Caudate nucleus (tissue), 63 donors: ENCODE measurements at places on chromosomes 2 and 18.

- no peak for DNase-seq
These were observed 169.7 kb downstream of the CDCA7 start for GRCh38 chr2:173524256-173524955.

DNA sequence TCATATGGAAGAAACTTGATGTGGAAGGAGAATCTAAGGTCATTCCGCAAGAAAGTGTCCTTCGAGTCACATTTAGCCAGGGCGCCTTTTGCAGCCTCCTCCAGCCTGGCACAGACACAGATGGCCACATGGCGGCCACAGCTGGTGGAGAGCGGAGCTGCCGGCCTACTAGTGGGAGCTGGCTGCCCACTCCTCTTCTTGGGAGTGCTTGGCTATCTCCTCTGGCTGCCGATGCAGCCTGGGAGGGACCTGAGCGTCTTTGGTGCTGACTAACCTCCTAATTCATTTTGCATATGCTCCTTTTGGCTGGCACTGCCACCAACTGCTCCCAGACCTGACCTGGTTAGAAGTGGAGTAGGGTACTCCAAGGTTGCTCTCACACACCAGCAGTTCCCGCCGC lies 199.3 kb upstream of the MYT1L start:
- DNase-seq = no peak

- DNase-seq = no peak
These were observed 895.2 kb upstream of the ZEB2 start for GRCh38 chr2:145415151-145415550.

- DNase-seq = no peak
These were observed 392.8 kb downstream of the TRIB2 start for GRCh38 chr2:13109516-13109915.

DNA sequence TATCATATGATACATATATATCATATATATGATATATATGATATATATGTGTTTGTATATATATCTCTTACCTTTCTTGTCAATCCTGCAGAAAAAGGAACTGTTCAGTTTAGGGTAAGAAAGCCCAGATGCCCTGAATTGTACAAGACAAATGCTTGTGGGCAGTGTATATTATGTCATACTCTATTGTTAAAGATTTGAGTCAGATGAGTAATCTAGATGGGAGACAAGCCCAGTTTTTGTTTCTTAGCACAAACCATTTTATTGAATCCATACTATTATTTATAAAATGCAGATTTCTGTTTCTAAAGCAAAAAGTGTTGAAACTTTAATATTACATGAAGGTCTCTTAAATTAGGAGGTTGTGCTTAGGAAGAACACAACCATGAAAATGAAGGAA lies 90.6 kb downstream of the VRK2 start:
- no peak for DNase-seq

GRCh38 chr2:8794923-8795825 lies 42.2 kb downstream of the KIDINS220 start:
- DNase-seq = no peak

DNA sequence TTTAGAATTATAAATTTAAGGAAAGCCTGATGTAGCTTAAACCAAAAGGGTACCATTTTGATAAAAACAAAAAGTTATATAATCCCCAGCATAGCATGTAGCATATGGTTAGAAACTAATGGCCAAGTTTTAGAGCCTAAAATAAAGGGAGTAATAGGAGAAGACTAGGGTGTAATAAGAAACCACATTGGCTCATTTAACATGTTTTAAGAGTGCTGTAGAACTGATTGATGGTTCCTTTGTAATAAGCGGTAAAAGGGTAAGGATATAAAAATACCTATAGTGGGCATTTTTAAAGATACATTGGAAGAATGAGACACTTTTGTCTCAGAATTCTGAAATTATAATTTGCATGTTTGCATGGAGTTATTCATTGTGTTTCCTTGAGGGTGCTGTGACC lies 1.9 kb downstream of the PSMA8 start:
- no peak for DNase-seq

DNA sequence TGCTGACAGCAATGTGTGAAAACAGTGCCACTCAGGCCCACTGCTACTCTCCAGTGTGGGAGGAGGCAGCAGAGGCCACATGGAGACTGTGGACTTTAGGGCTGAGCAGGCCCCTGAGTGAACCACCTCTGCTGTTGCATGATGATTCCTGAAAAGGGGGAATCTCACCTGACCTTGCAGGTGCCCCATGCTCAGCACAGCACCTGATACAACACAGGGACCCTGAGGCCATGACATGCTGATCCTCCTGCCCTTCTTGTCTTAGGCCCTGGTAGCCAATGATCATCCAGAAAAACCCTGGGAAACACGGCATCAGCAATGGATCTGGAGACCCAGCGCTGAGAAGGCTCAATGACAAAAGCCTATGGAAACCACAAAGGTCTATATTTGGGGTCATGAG lies 446.8 kb upstream of the MYT1L start:
- no peak for DNase-seq

DNA sequence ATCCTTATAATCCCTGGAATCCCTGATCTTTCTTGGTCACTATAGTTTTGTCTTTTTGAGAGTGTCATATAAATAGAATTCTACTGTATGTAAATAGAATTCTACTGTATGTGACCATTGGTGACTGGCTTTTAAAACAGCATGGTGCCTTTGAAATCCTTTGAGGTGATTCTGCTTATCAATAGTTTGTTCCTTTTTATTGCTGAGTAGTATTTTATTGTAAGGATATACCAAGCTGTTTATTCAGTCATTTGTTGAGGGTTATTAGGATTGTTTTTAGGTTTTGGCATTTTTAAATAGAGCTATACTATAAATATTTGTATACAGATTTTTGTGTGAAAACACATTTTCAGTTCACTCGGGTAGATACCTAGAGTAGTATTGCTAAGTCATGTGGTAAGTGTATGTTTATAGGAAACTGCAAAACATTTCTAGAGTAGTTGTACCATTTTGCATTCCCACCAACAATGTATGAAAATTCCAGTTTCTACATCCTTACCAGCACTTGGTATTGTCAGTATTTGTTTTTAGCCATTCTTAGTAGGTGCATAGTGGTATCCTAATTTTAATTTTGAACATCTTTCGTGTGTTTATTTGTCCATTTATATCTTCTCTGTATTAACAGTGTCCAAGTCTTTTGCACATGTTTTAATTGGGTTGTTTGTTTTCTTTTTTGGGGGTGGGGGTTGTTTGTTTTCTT lies 45.6 kb downstream of the RAB3GAP1 start:
- DNase-seq = no peak

- DNase-seq = no peak
These were observed 358.7 kb upstream of the TNP1 start for GRCh38 chr2:217218269-217219163.

GRCh38 chr2:173673640-173674039 lies 291.5 kb downstream of the SP3 start:
- DNase-seq = no peak

GRCh38 chr2:14197293-14197692 lies 435.2 kb upstream of the LRATD1 start:
- no peak for DNase-seq
